ENCODE measurements at places on chromosomes 3 and 15.

DNA sequence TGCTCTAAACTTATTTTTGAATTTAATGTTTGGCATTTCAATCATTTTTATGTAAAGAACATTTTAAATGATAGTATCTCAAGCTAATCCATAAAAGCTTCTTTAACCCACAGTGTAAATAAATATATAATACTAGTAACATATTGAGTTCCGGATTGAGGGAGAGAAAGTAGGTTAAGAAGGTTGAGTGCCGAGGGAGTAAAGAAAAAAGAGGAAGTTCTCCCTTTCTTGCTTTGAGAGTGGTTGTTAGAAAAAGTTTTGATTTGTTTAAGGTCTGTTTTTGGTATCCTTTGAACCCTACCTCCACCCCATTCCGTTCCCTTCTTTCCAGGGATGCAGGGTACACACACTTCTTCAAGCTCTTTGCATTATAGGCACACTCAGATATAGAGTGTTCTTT, 130.8 kb downstream of the VPS8 start:
- DNase-seq, result no peak

DNA sequence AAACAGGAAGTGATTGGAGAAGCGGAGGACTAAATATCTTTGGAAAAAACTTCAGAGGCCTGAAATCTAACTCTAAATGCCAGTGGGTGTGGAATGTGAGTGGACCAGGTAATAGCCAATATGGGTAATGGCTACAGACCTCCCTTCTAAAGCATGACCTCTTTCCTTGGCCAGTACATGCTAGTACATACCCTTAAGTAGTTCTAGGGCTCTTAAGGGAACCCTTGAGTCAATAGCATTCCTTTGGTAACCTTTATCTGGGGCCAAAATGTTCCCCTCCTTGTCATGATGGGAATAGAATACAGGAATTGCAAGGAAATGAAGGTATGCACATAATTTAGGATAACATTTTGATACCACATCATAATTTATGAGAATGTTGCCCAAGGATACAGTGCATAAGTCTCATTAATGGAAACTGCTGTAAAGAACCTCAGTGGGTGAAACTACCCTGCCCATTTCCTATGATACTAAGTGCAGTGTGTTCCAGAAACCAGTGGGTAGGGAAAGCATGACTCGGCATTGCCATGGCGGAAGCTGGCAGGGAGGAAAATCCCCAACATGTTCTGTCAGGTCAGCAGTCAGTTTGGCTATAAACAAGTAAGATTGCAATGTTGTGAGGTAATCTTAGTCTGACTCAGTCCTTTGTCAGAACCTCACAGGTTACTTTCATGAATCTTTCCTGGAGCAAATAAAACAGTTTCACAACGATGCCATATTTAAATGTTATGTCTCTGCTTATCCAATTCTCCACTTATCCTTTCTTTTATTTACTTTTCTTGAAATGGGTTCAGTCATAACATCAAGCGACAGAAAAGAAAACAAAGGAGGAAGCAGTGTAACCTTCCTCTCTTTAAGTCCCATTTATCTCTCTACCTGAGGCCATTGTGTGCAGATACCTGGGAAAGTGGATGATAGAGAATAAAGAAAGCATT, 23.5 kb upstream of the RAP2B start:
- DNase-seq, result no peak

DNA sequence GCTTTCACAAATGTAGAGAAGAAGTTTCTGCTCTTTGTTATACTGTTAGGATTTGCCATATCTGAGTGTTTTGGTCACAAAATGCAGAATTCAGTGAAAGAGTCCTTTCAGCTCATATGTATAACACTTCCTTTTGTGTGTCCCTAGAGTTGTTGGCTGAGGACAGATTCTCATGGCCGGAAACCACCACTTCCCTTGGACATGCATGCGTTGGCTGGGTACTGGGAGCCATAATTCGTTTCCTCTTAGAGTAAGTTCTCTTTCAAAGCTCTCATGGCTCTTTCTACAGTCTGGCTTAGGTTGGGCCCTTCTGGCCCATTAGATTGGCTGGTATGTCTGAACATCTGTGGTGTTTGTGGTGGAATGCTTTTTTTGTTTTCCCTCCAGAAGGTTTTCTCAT, 298.5 kb downstream of the DIPK2A start:
- DNase-seq, result no peak

DNA sequence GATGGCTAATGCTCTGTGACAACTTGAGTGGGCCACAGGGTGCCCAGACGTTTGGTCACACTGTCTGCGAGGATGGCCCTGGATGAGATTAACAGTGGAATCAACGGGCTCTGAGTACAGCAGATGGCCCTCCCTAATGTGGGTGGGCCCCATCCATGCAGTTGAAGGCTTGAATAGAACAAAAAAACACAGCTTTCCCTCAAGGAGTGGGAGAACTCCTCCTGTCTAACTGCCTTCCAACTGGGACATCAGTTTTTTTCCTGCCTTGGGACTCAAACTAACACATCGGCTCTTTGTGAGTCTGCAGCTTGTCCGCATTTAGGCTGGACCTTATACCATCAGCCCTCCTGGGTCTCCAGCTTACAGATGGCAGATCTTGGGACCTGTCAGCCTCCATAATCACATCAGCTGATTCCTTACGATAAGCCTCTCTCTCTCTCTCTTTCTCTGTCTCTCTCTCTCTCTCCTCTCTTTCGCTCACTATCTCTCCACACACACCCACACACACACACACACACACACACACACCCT, 20.8 kb downstream of the FAM174B start:
- DNase-seq, result no peak

DNA sequence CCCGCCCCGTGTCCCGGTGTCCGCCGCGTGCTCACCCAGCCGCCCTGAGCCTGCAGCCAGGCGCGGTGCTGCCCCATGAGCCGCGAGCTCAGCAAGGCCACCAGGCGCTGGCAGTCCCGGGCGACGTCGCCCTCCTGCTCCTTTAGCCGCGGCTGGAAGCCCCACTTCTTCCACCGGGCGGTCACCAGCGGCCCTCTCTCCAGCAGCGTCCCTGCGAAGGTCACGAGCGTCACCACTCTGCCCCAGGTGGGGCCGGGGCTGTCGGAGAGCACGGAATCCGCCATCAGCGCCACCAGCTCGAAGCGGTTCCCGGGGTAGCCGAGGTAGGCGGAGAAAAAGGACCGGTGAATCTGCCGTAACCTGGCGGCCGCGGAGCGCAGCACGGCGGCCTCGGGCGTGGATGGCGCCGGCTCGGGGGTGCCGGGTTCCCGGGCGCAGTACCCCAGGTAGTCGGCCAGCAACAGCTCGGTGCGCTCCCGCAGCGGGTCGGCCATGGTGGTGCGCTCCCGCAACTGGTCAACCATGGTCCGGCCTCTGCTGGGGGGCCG, 298 bp downstream of the BCL2L10 start:
- DNase-seq, result no peak

DNA sequence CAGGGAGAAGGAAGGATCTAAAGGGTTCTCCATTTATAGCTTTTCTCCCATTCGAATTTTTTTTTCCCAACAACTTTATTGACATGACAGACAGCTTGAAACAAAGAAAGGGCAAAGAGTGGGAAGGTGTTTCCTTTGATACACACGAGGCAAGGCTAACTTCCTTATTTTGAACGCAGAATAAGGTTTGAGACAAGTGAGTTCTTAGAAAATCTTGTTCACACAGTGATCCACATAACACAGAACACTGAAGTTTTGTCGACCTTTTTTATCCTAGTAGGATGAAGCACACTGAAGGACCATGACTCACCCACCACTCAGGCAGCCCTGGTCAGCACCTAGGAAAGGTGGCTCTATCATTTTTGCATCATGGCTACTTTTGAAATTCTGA, 425.8 kb upstream of the MDFIC2 start:
- DNase-seq, result no peak

- no peak for DNase-seq
Observed at GRCh38 chr3:176106380-176106779, 1090.9 kb downstream of the TBL1XR1 start.

DNA sequence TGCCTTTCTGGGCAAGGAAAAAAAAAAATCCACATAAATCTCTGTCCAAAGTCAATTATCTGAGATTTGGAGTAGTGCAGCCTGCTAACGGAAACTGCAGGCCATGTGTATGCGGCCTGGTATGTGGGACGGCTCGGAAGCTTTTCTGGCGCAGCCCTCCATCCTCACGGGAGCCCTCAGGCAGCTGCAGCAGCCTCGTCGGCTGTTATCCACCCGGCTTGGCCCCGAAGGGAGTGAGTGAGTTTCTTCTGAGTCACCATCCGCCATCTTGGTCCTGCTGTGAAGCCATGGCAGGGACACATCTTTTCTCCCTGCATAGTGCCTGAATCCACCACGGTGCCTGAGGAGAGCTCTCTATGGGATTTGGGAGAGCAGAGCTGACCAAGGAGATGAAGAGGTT, 62.8 kb downstream of the POLR2M start:
- DNase-seq, result no peak

GRCh38 chr15:63463036-63463435, 41.4 kb upstream of the USP3 start:
- no peak for DNase-seq

- no peak for DNase-seq
Observed at GRCh38 chr3:16721494-16721893, 116.3 kb upstream of the DAZL start.

DNA sequence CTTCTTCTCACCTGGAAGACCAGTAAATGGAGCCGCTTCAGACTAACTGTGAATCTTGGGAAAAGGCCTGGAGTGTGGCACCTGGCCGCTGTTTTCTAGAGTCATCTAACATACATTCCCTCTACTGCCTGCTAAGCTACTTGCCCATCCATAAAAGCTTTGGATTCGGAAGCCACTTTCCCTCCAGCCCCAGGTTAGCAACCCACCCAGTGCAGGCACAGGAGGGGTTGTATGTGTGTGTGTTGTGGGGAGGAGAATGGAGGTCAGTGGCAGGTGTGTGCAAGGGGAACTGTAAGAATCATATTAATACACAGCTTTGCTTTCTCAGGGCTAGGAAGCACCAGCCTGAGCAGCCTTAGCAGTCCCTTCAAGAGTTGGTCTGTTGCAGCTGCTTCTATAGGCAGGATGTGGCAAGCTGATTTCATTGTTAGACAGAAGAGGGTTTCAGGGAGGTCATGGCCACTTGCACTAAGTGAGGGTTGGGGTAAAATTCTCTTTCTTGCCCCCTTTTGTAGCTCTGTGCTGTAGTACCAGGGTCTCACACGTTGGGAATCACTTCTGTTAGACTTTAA, 8.9 kb downstream of the NSUN3 start:
- DNase-seq, result no peak

GRCh38 chr3:106206146-106206545, 337.3 kb upstream of the CBLB start:
- DNase-seq, result no peak

- DNase-seq, result no peak
Observed at GRCh38 chr3:119663885-119664284, 3.5 kb upstream of the POPDC2 start.

- no peak for DNase-seq
Observed at GRCh38 chr15:64762546-64762945, 12.8 kb downstream of the RBPMS2 start.

- DNase-seq, result no peak
Observed at GRCh38 chr3:3241596-3241995, 62.1 kb upstream of the CRBN start.

DNA sequence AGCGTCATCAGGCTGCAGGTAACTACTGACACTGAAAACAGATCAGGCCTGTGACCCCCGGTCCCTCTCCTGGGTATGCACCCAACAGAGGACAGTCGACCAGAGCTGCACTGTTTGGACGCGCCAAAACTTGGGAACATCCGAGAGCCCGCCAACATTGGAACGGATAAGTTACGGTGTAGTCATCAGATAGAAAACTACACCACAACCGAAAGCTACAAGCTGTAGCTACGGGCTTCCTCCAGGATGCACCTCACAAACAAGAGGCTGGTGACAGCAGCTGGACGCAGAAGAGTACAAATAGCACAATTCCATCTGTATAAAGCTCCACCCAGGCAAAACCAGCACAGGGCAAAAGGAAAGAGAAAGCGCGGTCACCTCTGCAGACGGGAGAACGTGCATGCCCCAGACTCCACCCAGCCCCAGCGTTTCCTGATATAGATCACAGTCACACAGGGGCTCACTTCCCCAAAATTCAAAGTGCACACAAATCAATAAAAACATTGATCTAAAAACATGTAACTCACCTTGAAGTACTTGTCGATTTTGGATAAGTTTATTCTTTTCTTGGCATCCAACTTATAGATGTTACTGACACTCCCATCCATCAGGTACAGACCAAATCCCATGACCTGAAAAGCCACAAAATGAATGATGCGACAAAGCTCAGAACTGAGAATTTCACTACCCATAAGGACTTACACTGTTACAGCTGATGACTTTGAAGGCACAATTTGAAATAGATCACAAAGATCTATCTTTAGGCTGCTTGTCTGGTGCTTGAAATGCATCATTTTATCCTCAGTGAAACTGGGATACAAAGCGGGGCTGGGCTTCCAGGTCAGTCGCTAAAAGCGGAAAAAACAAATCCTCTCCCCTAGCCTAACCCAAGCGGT, 43.3 kb downstream of the CYFIP1 start:
- DNase-seq, result no peak

DNA sequence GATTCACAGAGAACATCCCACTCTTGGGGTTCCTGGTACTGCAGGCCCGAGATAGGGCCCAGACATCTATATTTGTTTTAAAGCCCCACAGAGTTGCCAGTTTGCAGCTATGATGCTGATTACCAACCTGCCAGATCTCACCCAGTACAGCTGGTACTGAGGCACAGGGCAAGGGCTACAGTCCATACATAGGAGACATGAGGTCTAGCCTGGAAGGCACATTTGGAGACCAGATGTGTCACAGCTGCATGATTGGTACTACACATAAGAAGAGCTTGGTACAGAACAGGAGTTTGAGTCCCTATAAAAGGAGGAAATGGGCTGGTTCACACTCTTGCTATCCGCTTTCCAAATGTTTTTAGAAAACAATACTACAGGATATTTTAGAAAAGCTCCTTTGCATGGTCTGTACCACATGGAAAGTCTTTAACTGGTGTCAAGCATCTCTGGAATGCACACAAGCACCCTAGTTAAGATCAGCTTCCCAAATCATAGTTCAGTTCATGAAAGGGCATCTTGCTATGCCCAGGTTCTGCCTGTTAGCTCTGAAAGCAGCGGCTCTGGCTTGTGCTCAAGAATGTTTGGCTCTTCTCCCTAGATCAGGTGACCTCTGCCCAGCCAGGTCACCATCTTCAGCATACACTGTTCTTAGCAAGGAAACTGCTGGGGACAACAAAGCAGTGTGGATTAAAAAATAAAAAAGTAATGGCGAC, 20.6 kb downstream of the MTMR14 start:
- no peak for DNase-seq

GRCh38 chr3:13662238-13662847, 113.4 kb downstream of the FBLN2 start:
- DNase-seq, result no peak
